Esophagus squamous epithelium (tissue), 5 donors: ENCODE measurements at places on chromosomes 7 and 10.

- peak overlapping the region; percentile 15 for H3K27ac ChIP-seq
- no peaks in the 10 kb centered on the region for H3K27me3 ChIP-seq
- H3K36me3 ChIP-seq, result peaks cover 61% of the 10 kb centered on the region
- no peak overlapping the region for H3K4me3 ChIP-seq
- DNase-seq, result no peak
Observed at GRCh38 chr10:121495719-121496118, 102.5 kb downstream of the FGFR2 start.

- no peaks in the 10 kb centered on the region for H3K4me1 ChIP-seq
- H3K27ac ChIP-seq, result no peak overlapping the region
- H3K4me3 ChIP-seq, result no peak overlapping the region
- no peaks in the 10 kb centered on the region for H3K27me3 ChIP-seq
Observed at GRCh38 chr7:114889646-114890285, 32.1 kb upstream of the MDFIC start.

- H3K27me3 ChIP-seq, result no peaks in the 10 kb centered on the region
- no peak for DNase-seq
- H3K4me3 ChIP-seq, result no peak overlapping the region
Observed at GRCh38 chr10:62687230-62687748, 117.2 kb upstream of the ADO start.

GRCh38 chr7:36214608-36215456 is 61.8 kb downstream of the EEPD1 start:
- H3K27ac ChIP-seq, result peak overlapping the region; percentile 71
- peaks cover 19% of the 10 kb centered on the region for H3K4me1 ChIP-seq
- no peak for DNase-seq
- H3K4me3 ChIP-seq, result no peak overlapping the region

GRCh38 chr10:76811430-76811829 is 826.2 kb downstream of the KCNMA1 start:
- H3K36me3 ChIP-seq, result no peaks in the 10 kb centered on the region
- DNase-seq, result no peak
- H3K4me3 ChIP-seq, result no peak overlapping the region
- no peaks in the 10 kb centered on the region for H3K4me1 ChIP-seq
- H3K27me3 ChIP-seq, result no peaks in the 10 kb centered on the region
